Naive B cell (primary cell): ENCODE measurements at places on chromosomes 11 and 22.

DNA sequence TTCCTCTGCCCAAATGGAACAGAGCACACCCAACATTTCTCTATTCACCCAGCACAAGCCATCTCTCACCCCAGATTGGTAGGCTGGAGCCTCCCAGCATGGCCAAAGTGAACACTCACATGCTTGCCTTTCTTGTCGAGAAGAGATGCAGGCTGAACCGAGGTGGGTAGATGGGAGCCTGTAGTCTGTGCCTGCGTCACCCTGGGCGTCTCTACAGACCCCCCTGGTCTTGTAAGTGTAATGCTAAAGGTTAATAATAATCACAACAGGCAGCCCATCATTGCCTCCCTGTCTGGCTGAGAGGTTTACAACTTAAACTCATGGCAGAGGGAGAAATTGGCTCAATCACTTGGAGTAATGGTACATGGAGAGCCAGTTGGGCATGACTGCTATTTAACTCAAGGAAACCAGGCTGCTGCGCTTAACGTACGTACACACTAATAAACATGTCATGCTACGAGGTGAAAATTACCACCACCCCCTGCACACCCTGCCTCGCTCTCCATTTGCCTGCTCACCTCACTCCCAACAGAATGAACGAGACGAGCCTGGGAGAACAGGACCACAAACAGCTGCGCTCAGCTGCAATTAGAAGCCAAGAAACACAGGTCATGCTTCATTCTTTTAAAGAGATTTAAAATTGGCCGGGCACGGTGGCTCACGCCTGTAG lies 9.1 kb upstream of the ZBTB16 start:
- no peak for DNase-seq

DNA sequence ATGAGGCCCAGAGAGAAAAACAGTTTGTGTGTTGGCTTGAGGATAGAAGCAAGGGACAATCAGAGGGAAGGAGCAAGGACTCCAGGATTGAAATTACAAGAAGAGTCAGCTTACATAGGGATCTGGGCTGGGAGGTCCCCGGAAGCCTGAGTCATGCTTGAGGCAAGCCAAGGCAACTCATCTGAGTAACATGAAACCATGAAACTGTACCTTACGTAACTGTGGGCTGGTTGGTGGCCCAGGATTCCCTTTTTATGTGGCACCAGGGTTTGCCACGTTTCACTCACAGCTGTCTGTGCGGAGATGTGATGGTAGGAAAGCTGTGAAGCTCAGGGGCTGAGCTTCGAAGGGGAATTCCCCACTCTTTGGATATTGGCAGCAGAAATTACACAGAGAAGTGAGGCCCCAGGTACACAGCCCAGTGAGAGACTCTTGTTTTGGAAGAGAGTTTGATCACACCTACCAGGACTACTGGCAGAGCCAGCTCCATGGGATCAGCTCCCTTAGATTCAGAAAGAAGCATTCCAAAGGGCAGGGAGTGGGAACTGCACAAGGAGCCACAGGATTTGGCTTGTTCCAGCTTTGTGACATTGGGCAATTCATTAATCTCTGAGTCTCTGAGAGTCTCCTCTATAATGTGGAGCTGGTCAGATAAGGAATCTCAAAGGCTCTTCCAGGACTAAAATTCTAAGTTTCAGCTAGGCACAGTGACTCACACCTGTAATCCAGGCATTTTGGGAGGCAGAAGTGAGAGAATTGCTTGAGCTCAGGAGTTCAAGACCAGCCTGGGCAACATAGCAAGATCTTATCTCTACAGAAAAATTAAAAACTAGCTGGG lies 7.8 kb downstream of the SLC5A1 start:
- no peak for DNase-seq

- DNase-seq: no peak
These were observed 84.6 kb upstream of the LRRC55 start for GRCh38 chr11:57097149-57097548.

- DNase-seq: no peak
These were observed 45.0 kb upstream of the NNMT start for GRCh38 chr11:114250993-114251814.

DNA sequence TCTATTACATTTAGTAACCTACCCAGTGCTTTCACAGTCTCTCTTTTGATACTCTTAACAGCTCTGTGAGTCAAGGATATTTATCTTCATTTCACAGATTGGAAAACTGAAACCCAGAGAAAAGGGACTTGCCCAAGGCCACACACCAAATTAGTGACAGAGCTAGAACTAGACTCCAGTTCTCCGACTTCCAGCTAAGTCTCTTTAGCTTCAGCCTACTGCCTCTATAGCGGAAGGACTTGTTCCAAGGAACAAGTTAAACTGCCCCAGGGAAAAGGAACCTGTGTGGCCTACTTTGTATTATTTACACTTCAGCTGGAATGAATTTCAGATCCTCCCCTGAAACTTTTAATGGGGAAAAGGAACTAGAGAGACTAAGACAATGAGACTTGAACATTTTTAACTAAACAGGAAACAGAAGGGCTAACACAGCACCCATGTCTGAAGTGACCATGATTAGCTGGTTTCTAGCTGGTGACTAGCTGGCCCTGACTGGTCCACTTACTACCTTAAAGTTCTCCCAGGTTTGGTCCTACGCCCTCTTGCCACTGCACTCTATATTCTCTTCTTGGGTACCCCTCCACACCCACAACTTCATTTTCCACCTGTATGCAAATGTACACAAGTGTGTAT lies 1.3 kb downstream of the LRRC51 start:
- DNase-seq: no peak

- no peak for DNase-seq
These were observed 30.1 kb upstream of the FADD start for GRCh38 chr11:70173018-70173417.

DNA sequence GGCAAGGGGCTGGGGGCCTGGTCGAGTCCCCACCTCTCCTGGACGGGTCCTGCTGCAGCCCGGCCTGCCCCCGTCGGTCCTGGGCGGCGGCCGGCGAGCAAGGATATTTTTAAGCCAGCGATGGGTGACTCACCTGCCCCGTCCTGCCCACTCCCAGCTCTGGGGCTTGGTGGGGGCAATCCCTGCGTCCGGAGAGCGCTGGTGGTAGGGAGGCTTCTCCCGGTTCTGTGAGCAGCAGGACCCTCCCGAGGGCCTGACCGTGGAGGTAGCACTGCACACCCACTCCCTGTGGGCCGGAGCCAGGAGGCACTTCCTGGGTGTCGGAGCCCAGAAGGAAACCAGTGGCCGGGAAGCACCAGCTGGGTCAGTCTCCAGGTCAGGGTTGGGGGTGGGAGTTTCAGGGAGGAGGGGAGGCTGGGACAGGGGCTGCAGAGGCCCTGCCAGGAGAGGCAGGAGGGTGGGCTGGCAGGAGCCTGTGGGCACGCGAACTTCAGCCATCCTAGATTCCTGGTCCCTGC lies 467 bp downstream of the EPS8L2 start:
- no peak for DNase-seq

DNA sequence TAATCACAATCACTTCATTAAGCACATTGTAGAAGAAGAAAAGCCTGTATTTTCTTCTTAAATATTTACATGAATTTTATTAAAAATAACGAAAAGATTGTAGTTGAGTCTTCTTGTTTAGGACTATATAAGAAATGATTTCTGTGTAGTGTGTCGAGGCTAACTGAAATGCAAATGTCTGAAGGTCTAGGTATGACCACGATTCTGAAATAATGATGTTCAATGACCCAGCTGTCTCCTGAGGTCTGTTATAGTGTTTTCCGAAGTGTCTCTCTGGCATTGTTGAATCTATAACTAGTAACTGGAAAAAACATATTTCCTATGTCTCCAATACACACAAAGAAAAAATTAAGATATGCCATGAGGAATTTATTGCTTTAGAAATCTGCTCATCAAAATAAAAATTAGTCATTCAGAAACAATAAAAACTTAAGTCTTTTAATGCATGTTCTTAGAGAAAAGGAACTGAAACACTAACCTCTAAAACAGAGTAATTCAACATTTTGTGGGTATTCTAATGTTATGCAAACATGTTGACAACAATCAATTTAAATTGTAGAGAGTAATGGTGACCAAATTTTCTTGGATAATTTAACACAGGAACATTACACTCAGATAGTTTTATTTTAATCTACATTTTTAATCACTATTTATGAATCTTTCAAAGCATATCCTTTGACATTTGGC lies 55.0 kb downstream of the CASP12 start:
- DNase-seq: no peak

DNA sequence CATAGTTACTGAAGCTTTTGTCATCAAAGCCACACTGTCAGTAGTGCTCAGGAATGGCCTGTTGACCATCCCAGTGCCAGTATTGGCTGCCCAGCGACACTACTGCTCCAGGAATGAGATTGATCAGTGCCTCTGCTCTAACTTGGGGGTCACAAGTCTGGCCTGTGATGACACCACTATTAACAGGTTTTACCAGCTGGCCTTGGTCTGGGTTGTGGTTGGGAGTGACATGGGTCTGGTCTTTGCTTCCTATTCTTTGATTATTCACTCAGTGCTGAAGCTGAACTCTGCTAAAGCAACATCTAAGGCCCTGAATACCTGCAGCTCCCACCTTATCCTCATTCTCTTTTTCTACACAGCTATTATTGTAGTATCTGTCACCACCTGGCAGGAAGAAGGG lies 21.5 kb downstream of the OR56B4 start:
- no peak for DNase-seq

DNA sequence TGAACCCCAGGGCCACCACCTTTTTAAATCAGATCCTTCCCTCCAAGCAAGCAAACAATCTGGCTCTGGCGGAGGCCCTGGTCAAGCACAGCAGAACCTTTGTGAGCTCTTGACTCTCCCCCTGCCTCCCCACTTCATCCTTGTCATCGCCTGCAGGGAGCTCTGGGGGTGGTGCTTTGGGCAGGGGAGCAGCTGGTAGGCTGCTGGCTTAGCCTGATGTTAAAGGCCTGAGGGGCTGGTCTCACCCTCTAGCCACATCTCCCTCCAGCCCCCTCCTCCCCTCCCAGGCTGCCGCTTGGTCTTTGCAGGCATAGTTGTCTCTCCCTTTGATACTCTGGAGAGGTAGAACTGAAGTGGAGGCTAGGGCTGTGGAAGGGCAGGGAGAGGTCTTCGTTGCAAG lies 50.9 kb downstream of the THAP12 start:
- no peak for DNase-seq

DNA sequence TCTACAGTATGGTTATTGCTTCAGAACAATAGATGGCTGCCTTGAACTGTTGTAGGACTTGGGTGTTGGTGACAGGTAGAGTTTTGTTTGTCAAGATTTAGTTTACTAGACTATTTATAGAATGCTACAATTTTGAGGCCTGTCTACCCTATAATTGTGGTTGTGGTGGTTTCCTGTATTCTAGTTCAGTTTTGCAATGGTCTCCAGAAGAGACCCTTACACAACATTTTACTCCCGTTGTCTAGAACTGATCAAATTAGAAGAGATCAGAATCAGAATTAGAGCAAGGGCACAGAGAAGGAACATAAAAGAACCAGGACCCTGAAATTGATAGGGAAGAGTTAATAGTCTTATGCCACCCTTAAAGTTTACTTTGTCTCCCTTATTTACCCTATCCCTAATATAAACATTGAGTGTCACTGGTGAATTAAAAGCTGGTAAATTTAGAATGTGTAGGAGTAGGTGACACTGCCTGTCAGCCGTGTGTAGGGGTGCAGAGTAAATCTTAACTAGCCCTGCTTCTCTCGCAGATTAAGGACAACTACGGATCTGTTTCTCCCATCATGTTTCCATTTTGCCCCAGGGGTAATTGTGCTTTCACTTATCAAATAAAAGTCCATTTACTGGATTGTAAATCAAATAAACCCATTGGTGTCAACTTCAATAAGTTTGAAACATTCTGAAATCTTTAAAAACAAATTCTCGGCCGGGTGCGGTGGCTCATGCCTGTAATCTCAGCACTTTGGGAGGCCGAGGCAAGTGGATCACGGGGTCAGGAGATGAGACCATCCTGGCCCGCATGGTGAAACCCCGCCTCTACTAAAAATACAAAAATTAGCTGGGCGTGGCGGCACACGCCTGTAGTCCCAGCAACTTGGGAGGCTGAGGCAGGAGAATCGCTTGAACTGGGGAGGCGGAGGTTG lies 10.9 kb upstream of the PHLDB1 start:
- DNase-seq: no peak

DNA sequence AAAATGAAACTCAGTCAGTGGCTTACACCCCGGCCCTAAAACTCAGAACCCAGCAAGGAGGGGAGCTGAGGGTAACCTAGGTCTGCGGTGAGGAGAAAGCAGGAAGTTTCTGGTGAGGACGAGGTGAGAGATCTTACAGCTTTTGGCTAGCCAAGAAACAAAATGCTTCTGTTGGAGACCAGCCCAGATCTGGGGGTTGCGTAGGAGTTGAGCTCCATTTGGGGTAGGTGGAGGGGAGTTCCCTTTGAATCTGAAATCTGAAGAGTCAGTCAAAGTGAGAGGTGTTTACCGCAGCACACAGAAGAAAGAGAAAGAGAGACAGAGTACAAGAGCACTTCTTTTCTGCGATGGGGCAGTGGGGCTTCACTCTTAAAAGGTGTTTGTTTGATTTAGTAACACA lies 29.6 kb downstream of the EHF start:
- DNase-seq: no peak

DNA sequence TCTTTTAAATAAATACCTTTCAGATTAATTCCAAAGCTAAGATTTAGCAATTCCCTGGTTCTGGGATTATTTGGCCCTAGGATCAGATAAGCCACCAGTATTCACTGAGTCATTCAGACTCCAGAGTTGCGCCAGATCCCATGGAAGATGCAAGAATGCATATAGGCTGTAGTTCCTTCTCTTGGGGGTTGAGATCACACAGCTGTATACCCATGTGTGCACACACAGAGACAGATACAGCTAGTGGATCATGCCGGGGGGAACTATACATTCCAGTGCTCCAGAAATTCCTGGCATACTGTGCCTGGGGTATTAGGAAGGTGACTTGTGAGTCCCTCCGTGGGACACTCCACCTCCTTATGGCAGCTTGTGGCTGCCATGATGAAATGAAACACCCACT lies 75.4 kb downstream of the ZBTB16 start:
- DNase-seq: no peak

GRCh38 chr11:2976294-2977063 lies 15.7 kb downstream of the NAP1L4 start:
- DNase-seq: no peak

GRCh38 chr11:520428-521176 lies 13.6 kb upstream of the RNH1 start:
- DNase-seq: no peak

GRCh38 chr22:50599816-50600455 lies 657 bp upstream of the MAPK8IP2 start:
- DNase-seq: peak; percentile 61

DNA sequence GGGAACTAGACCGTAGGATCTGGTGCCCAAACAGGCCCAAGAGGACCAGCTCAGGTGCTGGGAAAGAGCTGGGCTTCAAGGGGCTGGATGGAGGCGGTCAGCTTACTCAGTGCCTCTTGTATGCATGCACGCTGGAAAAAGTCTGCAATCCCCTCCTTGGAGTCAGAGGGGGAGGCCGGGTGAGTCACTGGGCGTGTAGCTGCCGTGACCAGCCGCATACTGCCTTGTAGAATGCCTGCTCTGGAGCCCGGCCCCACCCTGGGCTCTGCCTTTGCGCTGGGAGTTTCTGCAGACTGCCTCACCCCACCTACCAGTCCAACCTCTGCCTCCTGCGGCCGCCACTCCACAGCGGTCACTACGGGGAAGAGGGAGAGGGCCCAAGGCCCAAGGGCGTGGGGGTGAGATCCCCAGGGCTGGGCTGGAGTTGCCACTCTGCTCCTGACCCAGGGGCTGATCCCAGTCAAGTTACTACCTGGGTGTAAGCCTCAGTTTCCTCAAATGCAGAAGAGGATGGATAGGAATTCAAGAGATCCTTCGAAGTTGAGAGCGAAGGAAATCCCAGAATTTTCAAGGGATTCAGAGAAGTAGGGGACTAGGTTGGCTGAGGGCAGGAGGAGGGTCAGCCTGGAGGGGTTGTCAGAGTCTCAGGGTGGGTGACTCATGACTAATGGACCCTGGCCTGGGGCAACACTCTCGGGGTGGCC lies 4.2 kb downstream of the MRGPRF start:
- no peak for DNase-seq
